A549 treated with dexamethasone at 1 μM for 4 hours (cell line): ENCODE measurements at places on chromosomes 5 and 9. TPM values are rescaled to one million over a fixed set of nuclear protein-coding genes. Genes with fewer than 3 reads are reported as not detected.

The GPR21 gene
- not detected in 5 replicates for total RNA-seq

The SH3GL2 gene
- 0.05 to 0.17 TPM (median 0.08 TPM) in 5 replicates for total RNA-seq

The SAPCD2 gene
- 13.4 to 23.9 TPM (median 21.4 TPM) in 5 replicates for total RNA-seq

The FLT4 gene
- 1.9 to 3.7 TPM (median 3.1 TPM) in 5 replicates for total RNA-seq

The OTULINL gene
- 20.3 to 28.8 TPM (median 27.0 TPM) in 5 replicates for total RNA-seq

The PALM2AKAP2 gene
- 0.14 to 0.51 TPM (median 0.29 TPM) in 5 replicates for total RNA-seq

The BDP1 gene
- 8.0 to 12.6 TPM (median 11.0 TPM) in 5 replicates for total RNA-seq

The CENPP gene
- 5.0 to 9.1 TPM (median 8.6 TPM) in 5 replicates for total RNA-seq

The ARHGEF39 gene
- total RNA-seq: 11.5 to 16.2 TPM (median 15.4 TPM) in 5 replicates

The LRRC19 gene
- total RNA-seq: not detected in 5 replicates

The GFI1B gene
- total RNA-seq: 0.05 to 0.17 TPM (median 0.06 TPM) in 5 replicates

The HTR4 gene
- not detected in 5 replicates for total RNA-seq

The DNAI1 gene
- total RNA-seq: 0.19 to 0.64 TPM (median 0.32 TPM) in 5 replicates

The C5orf58 gene
- total RNA-seq: not detected in 5 replicates

The CCL21 gene
- total RNA-seq: not detected in 5 replicates

The UNC13B gene
- total RNA-seq: 9.2 to 13.5 TPM (median 12.8 TPM) in 5 replicates

The FCN1 gene
- not detected in 5 replicates for total RNA-seq

The SPINK13 gene
- 0.13 to 0.31 TPM (median 0.19 TPM) in 4 of 5 replicates, not detected in the other for total RNA-seq

The REEP2 gene
- total RNA-seq: 6.2 to 7.7 TPM (median 6.7 TPM) in 5 replicates

The GZMA gene
- not detected in 5 replicates for total RNA-seq

The SPEF2 gene
- 1.2 to 2.6 TPM (median 2.0 TPM) in 5 replicates for total RNA-seq

The C7 gene
- total RNA-seq: not detected in 5 replicates

The MLLT3 gene
- total RNA-seq: 16.1 to 20.0 TPM (median 17.7 TPM) in 5 replicates

The SOHLH1 gene
- total RNA-seq: 0.06 to 0.11 TPM in 2 of 5 replicates, not detected in the others

The PHF24 gene
- total RNA-seq: 0.08 to 0.19 TPM (median 0.14 TPM) in 5 replicates

The BNC2 gene
- 4.7 to 8.1 TPM (median 7.5 TPM) in 5 replicates for total RNA-seq

The STKLD1 gene
- total RNA-seq: 0.44 to 1.2 TPM (median 0.73 TPM) in 5 replicates

The F2RL1 gene
- 204 to 250 TPM (median 224 TPM) in 5 replicates for total RNA-seq

The CD274 gene
- 1.1 to 2.1 TPM (median 1.3 TPM) in 5 replicates for total RNA-seq

The PCDHB2 gene
- total RNA-seq: 3.1 to 3.9 TPM (median 3.5 TPM) in 5 replicates

The GMCL2 gene
- not detected in 5 replicates for total RNA-seq

The AFAP1L1 gene
- 10.3 to 15.2 TPM (median 13.4 TPM) in 5 replicates for total RNA-seq

The MLANA gene
- not detected in 5 replicates for total RNA-seq

The SLC12A7 gene
- 19.0 to 32.6 TPM (median 29.5 TPM) in 5 replicates for total RNA-seq

The CCDC183 gene
- total RNA-seq: 0.11 to 0.43 TPM (median 0.27 TPM) in 5 replicates

The LRRC70 gene
- 0.06 to 0.40 TPM (median 0.30 TPM) in 5 replicates for total RNA-seq

The RBM27 gene
- 11.1 to 16.7 TPM (median 12.4 TPM) in 5 replicates for total RNA-seq

The MARCOL gene
- total RNA-seq: not detected in 5 replicates

The ACTBL2 gene
- 0.05 to 0.07 TPM (median 0.06 TPM) in 3 of 5 replicates, not detected in the others for total RNA-seq

The PCDHB8 gene
- total RNA-seq: 0.15 to 0.41 TPM (median 0.29 TPM) in 5 replicates

The CDKN2B gene
- total RNA-seq: not detected in 5 replicates

The ZNF658 gene
- 1.7 to 2.2 TPM (median 1.9 TPM) in 5 replicates for total RNA-seq

The PROB1 gene
- total RNA-seq: 0.12 to 0.27 TPM (median 0.24 TPM) in 5 replicates

The SLCO6A1 gene
- not detected in 5 replicates for total RNA-seq

The IER5L gene
- total RNA-seq: 18.9 to 37.6 TPM (median 36.3 TPM) in 5 replicates

The TLE1 gene
- total RNA-seq: 77.0 to 86.8 TPM (median 81.4 TPM) in 5 replicates

The DOCK8 gene
- 0.23 to 0.48 TPM (median 0.38 TPM) in 5 replicates for total RNA-seq

The BTNL3 gene
- not detected in 5 replicates for total RNA-seq

The TMEM215 gene
- 0.02 TPM in 3 of 5 replicates, not detected in the others for total RNA-seq

The EIF4EBP3 gene
- total RNA-seq: 1.3 to 3.1 TPM (median 1.8 TPM) in 5 replicates

The PAEP gene
- total RNA-seq: 0.14 to 0.45 TPM (median 0.36 TPM) in 5 replicates

The GLDC gene
- 12.0 to 14.9 TPM (median 13.9 TPM) in 5 replicates for total RNA-seq
